Fibroblast of the aortic adventitia (primary cell): ENCODE measurements at places on chromosomes 3 and 15. TPM values are rescaled to one million over a fixed set of nuclear protein-coding genes. Genes with fewer than 3 reads are reported as not detected.
A peak's percentile ranks its signal among the peaks of the same experiment; 100 is the strongest.

HYAL1 gene
- 0.90 TPM in 1 of 2 replicates, not detected in the other for total RNA-seq

- peak; percentile 80 for DNase-seq
These were observed 132.3 kb downstream of the STAC start for GRCh38 chr3:36512555-36512954.

SCN11A gene
- total RNA-seq: under 0.01 and 0.25 TPM in 2 replicates

- DNase-seq: no peak
These were observed 798.1 kb downstream of the TBL1XR1 start for GRCh38 chr3:176399193-176399592.

ATP13A4 gene
- total RNA-seq: 0.09 TPM in 1 of 2 replicates, not detected in the other

LMAN1L gene
- total RNA-seq: not detected in 2 replicates

GRCh38 chr3:47288966-47289910 is 6.5 kb downstream of the KLHL18 start:
- DNase-seq: peak; percentile 32

MAGI1 gene
- total RNA-seq: 13.0 and 30.2 TPM in 2 replicates

GRCh38 chr3:15955968-15956367 is 158.2 kb upstream of the ANKRD28 start:
- DNase-seq: no peak

DNA sequence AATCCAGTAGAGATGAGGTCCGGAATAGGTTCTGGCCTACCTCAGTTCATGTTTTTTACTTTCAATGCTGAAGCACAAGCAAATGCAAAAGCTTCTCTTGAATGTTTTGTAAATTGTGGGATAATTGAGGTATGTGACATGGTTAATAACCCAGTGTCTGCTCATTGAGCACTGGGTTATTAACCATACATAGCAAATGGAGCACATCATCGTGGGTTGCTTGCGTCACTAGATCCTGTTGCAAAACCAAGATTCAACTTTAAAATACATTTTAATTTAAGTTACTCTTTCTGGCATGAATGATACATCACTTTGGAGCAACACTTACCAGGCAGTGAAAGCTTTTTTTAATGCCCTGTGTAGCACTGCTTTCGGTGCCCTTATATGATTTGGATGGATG is 165.6 kb downstream of the IGF1R start:
- DNase-seq: no peak

DNA sequence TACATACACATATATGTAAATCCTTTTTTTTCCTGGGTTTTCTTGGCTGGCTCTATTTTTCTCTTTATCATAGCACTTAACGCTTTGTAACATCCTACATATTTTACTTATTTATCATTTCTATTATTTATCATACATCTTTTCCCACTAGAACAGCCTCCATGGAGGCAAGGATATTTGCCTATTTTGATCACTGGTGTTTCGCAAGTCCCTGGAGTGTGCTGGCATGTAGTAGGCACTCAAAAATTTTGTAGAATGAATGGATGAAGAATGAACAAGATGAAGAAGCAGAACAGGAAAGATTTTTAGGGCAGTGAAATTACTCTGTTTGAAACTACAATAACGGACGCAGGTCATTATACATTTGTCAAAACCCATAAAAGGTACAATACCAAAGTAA is 83.0 kb upstream of the PTX3 start:
- DNase-seq: no peak

- DNase-seq: no peak
These were observed at the start of gene ENTPD3 for GRCh38 chr3:40387001-40387894. TSS of gene ENTPD3 (plus strand) at chr3:40387184. CDS start at chr3:40388058, 874 bp downstream.

GRCh38 chr3:173933113-173933512 is 535.6 kb downstream of the NLGN1 start:
- DNase-seq: no peak

DNA sequence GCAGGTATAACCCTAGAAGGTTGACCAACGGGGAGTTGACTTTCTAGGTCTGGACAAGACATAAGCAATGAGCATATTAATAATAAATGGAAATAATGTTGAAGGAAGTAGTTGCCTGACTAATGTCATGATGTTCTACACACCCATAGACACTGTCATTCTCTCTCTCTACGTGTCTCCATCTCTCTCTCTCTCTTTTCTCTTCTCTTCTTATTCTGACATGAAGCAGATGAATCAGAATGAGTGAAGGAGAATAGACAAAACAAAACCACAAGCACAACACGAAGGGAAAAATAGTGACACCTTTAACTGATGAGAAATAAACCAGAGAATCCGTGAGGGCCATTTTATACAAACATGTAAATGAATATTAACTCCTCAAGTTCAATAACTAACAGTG is 26.7 kb upstream of the CCDC80 start:
- no peak for DNase-seq

GRCh38 chr3:37753428-37753827 is 108.3 kb upstream of the CTDSPL start:
- no peak for DNase-seq

OIP5 gene
- 0.25 and 9.0 TPM in 2 replicates for total RNA-seq
